Umbilical cord (tissue), 2 donors: ENCODE measurements at places on chromosomes 16 and 17.

DNA sequence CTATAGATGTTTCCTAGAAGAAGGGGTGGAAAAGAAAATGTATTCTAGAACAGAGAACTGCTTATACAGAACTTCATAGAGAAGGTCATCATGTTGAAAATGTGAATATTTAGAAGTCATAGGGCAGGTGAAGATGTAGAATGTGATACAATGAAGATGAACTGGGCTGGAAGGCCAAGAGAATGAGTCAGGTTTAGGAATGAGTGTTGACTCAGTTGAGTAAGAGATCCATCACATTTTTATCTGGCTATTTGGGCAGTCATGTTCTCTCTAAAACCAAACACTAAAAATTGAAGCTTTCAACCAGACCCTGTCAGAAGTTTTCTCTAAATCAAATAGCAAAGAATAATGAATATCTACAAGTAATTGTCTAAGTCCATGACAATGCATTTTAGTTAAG is 660.5 kb downstream of the KCNJ2 start:
- DNase-seq = no peak

DNA sequence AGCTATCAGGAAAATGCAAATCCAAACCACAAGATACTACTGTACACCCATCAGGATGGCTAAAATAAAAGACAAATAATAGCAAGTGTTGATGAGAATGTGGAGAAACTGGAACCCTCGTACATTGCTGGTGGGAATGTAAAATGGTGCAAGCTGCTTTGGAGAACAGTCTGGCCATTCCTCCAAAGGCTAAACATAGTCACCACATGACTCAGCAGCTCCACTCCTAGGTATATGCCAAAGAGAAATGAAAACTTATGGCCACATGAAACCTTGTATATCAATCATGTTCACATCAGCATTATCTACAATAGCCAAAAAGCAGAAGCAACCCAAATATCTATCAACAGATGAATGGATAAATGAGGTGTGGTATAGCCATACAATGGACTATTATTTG is 28.5 kb downstream of the VAC14 start:
- DNase-seq = no peak

DNA sequence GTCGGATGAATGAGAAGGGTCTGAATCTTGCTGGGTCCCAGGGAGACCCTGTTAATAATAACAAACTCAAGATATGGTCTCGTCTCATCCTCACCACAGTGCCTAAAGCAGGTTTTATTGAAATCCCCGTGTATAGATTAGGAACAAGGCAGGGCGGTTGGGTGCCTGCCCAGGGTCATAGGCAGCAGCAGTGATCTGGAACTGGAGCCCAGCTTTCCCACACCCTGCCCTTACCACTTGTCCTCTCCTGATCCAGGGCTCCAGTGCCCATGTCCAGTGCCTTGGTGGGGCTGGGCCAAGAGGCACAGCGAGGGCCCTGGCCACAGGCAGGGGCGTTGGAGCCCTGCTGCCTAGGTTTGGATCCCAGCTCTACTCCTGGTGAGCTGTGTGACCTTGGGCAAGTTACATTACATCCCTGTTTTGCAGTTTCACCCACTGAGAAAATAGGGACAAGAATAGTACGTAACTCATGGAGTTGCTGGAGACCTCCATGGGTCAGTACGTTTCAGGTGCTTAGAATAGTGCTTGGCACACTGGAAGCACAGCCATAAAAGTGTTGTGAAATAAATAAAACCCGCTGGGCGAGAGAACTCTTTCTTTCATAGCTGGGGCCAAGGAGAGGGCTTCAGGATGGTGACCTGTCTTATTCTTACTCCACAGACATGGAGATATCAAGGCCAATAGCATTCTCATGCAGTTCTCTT is 13.9 kb downstream of the SOCS3 start:
- no peak for DNase-seq

DNA sequence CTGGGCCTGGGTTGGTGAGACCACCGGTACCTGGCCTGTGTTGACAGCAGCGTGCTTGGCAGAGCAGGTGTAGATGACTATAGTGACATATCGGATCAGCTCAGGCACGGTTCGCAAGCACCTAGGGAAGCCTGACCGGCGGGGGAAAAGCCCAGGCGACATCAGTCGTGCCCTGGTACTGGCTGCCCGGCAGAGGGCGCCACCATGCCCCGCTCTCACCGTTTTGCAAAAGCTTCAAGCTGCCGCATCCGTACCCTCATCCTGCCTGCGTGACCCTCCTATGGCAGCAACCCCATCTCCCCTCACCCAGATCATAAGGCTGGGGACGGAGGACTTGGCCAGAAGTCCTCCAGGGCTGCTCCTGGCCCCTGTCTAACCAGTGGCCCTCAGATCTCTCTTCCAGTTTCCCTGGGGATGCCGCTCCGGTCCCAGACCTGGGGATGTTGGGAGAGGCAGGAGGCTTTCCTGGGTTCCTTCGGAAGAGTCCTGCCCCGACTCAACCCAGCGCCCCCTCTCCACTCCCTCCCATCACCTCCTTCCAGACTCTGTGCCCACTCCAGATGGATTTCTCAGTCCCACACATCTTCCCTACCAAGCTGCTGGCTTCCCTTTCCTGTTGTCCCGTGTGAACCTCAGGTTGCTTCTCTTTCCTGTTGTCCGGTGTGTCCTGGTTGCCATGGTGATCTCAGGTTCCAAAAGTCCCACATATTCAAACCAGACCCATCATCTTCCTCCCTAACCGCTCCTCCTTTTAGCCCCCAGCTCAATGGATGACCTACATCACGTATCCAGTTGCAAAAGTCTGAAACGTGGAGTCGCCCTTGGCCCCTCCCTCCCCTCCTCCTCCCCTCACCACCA is 13.7 kb downstream of the ALOX12B start:
- no peak for DNase-seq

- no peak for DNase-seq
Measured at GRCh38 chr16:87360862-87361610, 22.5 kb downstream of the FBXO31 start.

DNA sequence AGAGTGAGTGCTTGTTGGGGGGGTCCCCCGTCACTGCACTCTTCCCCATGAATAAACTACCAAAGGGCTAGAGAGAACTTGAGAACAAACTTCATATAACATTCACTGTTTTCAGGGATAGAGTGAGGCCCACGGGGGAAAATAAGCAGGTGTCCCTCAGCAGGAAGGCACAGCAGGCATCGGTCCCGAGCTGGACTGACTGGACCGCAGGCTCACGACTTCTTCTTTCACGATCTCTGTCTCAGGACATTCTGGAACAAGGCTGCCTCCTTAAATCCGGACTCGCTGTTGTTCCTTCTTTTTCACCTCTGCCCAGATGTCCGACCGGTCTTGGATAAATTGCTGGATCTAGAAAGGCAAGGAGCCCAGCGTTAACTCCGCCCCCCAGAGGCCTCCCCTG is 14.8 kb downstream of the CCDC42 start:
- DNase-seq = no peak

- no peak for DNase-seq
Measured at GRCh38 chr16:31365131-31365865, 10.3 kb downstream of the ITGAX start.

DNA sequence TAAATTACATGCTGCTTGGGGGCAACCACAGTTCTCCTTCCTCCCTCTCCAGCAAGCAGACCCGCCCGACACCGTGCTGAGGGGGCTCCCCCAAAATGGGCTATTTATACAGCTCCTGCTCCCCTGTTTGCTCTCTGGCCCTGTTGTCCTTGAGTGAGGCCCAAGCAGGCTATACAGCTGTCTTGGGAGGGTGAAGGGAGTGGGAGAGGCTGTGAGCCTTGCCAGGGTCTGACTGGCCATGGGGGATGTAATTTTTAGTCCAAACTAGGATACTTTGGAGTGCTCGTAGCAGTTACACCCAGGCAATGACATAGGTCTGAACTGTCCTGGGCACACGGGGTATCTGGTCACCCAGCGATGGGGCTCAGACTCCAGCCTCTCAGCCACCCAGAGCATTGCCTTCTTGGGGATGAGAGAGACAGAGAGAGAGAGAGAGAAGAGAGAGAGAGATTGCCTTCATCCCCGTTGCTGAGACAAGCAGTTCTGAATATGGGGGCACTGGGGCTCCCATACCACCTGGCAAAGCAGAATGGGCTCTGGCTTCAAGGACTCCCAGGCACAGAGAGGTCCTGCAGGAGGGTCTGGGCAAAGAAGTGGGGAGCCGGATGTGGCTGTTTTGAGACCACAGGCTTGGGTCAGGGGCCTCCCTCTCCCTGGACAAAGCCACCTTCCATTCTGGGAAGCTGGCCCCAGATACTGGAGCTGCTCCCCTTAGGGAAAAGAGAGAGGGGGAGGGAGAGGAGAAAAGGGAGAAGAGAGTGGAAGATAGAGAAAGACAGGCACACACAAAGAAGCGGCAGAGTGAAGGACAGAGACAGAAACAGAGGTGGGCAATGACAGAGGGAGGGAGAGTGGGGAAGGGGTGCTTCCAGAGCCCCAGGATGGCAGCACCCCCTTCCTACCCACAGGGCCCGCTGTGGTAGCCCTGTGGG is 10.7 kb upstream of the TMEM92 start:
- no peak for DNase-seq

GRCh38 chr16:87196231-87196630 is 121.0 kb downstream of the C16orf95 start:
- DNase-seq = no peak

DNA sequence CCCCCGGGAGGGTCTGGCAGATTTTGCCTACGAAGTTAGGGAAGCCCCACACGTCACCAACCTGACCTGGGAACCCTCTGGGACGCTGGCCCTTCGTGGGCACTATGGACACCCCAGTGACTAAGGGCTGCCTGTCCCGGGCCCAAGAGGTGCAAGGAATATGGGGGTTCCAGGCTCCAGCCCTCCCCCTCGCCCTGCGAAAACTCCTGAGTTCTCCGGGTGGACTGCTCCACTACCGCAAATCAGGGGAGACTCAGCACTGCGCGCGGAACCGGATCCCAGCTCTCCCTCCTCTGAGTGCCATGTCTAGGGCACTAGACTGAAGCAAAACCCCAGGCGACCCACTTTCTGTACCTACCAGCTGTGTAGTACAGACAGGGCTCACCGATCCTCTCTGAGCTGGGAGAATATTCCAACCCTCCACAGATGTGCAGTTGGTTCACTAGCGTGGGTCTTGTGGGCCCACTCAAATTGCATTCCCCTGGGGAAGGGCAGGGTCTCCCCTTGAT is at the start of gene ARL5C:
Gene ARL5C (minus strand): TSS at position 321 of the 509 bp plus-strand sequence. CDS start 401 bp downstream, outside the sequence.
- no peak for DNase-seq
